NCI-H1417 treated with DMSO at 0.1 percent for 48 hours (cell line): ENCODE measurements at places on chromosomes 5 and 9.

DNA sequence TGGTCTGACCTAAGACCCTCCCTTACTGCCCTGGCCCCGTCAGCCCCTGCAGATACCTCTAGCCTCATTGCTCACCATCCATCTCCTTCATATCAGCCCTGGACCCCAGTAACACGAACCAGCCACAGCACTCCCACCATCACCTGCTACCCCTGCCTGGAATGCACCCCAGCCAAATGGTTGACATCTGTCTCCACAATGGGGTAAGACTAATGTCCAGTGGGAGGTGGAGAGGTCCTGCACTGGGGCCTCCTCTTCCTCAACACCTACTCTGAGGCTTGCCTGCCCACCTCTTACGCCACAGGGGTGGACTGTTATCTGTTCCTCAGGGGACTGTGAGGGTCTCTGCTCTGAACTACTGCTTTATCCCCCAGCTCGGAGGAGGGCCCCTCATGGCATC, 12.1 kb downstream of the CSF2 start:
- no peak for DNase-seq

DNA sequence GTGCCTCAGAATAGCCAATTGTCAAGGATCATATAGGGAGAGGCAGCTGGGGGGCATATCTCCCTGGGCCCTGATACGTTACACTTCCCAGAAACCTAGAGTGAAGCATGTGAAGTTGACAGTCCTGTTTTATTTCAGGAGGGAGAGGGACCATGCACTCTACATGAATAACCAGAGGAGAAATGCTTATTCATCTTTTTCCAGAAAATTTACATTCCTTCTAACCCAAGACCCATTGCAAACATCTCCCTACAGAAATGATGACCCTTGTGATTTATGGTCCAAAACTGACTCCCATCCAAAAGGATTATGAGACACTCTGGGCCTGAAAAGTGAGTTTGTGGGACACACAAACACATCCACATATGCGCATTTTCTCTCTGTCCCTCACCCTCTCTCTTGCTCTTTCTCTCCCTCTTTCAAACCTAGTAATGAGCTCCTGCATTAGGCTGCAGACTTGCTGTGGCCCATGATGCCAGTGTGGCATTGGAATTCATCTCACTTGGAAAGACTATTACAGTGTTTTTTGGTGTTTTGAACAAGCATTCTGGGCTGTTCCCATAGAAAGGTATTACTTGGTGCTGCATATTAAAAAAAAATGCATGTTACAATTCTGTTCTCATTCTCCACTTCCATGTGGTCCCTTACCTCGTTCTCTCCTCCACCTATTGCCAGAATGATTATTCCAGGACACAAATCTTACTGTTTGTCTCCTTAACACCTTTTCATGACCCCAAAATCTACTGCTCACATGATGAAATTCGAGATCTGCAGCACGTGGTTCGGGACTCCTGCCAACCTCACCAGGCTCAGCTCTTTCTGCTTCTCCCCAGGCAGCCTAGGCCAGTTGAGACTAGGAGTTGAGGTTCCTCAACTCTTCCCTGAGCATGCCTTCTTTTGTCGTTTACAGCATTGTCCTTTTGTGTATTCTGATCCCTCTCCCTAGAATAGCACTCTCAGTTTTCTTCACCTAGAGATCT, 451.3 kb upstream of the KLF4 start:
- DNase-seq = no peak

GRCh38 chr5:33649549-33650482, 209.1 kb downstream of the TARS1 start:
- DNase-seq = no peak

DNA sequence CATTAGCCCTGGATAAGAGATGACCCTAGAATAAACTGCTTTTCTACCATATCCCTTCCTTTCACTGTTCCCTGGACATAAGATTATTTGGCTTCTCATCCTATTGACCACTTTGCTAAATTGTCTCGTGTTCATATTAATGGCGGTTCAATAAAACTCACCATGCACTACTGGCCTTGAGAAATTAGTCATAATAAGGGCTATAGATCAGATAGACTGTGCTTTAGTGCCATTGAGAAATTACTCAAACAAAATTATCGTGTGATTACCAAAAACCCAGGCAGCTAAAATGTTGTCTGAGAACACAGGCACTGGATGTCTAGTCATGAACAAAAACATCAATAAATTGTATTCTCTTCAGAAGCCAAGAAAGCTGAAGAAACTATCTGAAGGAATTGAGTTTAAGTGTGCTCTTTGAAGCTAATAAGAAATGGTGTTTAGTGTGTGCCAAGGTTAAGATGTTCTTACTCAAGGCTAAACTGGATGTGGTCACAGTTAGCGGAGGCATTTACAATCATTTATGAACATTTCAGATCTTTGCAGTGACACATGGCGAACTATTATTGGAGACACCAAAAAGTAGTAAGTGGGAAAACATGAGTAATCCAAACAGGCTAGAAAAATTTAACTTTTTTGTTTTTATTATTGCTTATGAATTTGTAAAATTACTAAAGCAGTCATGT, 460.4 kb upstream of the RORB start:
- no peak for DNase-seq

GRCh38 chr9:107597743-107598217, 108.2 kb upstream of the KLF4 start:
- DNase-seq = no peak

- DNase-seq = no peak
These were observed 204.1 kb downstream of the MEF2C start for GRCh38 chr5:88678770-88679381.

- no peak for DNase-seq
These were observed 6.3 kb downstream of the SLC12A7 start for GRCh38 chr5:1105350-1106265.

GRCh38 chr5:141494761-141495452, 6.0 kb downstream of the PCDHGC5 start:
- DNase-seq = no peak
